Omental fat pad (tissue), 4 donors: ENCODE measurements at places on chromosomes 13 and 19.

DNA sequence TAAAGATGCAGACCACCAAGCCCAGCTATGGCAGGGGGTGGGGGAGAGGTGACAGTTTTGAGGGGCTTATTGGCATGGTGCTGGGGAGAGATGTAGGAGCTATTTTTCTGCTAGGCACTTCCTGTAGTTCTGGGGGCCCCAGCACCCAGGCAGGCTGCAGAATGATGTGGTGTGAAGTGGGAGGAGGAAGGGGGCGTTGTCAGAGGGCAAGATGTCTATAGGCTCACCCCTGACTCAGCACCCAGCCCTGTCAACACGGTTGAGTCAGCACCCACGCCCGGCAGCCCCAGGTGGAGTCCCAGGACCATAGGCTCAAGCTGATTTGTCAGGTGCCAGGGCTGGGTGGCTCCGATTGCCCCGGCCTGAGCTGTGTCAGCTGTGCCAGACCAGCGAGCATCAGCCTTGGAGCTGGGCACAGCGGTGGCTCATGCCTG, 5.8 kb downstream of the KLF2 start:
- peak; percentile 72 for DNase-seq

- DNase-seq, result no peak
Measured at GRCh38 chr13:85543144-85543543, 256.1 kb downstream of the SLITRK6 start.

DNA sequence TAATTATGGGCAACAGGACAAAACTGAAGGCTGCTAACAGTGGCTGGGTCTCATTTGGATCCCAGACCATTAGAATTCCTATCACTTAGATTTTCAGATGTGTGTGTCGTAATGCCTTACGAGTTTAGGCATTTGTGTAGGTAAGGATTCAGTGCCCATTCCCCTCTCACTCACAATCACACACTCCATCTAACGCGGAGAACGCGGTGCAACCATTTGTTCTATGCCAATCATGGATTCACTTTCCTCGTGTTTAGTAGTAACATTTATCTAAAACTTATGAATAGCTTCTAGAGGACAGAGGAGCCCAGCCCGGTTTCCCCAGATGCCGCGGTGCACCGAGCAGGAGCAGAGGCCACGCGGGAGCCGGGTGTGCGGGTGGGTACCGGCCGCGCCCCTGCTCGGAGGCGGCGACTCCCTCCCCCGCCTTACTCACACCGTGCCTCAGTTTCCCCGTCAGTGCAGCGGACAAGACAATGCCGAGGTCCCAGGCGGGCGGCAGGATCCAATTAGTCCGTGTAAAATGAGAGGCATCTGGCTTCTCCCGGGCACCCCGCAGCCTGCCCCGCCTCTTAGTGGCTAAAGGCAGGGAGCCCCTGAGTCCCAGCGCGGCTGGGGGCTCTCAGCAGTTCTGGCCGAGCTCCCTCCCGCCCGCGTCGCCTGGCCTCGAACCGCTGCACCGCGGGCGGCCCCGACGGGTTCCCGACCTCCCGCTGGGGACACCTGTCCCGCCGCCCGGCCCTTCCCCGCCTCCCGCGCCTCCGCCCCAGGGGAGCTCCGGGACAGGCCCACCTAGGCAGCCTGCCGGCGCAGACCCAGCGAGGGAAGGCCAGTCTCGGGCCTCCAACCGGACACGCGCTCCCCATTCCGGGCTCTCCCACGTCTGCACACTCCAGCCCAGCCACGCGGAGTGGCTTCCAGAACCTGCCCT, 5.9 kb upstream of the C1QTNF9B start:
- DNase-seq, result no peak

- no peak for DNase-seq
Measured at GRCh38 chr13:77300176-77301037, 26.5 kb downstream of the MYCBP2 start.

- no peak for DNase-seq
Measured at GRCh38 chr13:40629678-40630384, 36.6 kb downstream of the FOXO1 start.

DNA sequence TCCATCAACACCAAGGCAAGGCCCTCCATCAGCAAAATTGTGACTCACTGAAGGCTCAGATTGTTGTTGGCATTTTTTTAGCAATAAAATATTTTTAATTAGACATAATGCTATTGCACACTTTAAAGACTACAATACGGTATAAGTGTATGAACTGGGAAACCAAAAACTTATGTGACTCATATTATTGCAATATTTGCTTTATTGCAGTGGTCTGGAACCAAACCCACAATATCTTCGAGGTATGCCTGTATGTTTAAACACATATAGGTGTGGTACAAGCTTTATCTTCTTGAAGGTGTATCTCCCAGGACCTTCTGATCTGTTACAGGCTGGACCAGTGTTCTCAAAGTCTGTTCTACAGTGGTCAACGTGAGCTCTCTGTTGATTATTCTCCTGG, 142.3 kb upstream of the FNDC3A start:
- no peak for DNase-seq

DNA sequence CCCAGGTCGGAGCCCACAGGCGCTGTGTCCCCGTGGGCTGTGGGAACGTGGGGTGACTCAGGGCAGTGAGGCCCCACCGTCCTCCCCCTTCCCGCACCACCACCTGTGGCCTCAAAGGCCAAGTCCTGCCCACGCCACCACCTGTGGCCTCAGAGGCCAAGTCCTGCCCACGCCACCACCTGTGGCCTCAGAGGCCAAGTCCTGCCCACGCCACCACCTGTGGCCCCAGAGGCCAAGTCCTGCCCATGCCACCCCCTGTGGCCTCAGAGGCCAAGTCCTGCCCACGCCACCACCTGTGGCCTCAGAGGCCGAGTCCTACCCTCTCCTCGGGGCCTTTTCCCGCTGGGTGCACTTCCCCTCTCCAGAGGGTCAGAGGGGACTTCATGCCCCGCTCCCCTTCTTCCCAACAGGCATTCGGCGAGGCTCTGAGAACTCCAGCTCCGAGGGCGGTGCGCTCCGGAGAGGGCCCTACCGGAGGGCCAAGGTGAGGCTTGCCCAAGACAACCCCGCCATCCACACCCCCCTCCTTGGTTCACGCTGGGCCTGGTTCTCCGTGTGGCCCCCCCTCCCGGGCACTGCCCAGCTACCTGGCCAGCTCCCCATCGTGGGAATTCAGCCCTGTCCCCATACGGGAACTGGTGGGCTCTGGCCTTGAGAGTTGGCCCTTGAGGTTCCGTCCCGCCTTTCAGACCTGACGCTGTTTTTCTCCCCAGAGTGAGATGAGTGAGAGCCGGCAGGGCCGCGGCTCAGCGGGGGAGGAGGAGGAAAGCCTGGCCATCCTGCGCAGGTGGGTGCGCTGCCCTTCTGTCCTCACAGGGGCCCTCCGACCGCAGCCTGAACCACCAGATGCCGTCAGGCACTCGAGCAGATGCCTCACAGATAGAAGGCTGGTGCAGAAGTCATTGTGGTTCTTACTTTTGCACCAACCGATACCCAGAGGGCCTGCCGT, 27.4 kb upstream of the F7 start:
- DNase-seq, result no peak

- peak; percentile 63 for DNase-seq
Measured at GRCh38 chr19:47247308-47247990, 8.9 kb upstream of the CCDC9 start.

GRCh38 chr13:20294497-20294896, 62.4 kb upstream of the GJB6 start:
- DNase-seq, result no peak
